ENCODE measurements at places on chromosomes 6 and 20.
A peak's percentile ranks its signal among the peaks of the same experiment; 100 is the strongest.

DNA sequence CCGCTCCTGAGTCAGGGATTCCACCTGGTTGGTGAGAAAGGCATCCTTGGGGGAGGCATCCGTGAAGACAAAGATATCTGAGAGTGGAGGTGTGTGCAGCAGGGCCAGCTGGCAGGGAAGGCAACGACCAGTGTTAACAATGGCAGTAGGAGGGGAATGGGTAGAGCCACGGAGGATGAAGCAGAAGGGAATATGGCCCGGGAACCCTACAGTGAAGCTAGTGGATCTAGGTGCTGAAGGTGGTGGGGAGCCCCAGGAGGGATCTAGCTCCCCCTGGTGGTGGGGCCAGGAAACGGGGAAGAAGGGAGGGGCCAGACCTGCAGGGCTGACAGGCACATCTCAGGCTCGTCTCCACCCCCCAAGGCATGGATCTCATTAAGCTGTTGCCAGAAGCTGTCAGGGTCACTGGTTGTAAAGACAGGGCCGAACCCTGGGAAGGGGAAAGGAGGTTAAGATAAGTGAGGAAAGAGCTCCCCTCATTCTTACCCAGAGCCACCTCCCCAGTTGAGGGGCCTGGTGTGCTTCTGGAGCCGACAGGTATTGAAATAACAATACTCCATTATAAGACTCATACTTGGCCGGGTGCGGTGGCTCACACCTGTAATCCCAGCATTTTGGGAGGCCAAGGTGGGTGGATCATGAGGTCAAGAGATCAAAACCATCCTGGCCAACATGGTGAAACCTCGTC lies 7.3 kb downstream of the VWA7 start:
- DNase-seq, result no peak

- DNase-seq, result no peak
These were observed 78.0 kb upstream of the NHSL1 start for GRCh38 chr6:138577151-138577915.

GRCh38 chr20:60214901-60215815 lies 256.9 kb downstream of the CDH26 start:
- DNase-seq, result no peak

DNA sequence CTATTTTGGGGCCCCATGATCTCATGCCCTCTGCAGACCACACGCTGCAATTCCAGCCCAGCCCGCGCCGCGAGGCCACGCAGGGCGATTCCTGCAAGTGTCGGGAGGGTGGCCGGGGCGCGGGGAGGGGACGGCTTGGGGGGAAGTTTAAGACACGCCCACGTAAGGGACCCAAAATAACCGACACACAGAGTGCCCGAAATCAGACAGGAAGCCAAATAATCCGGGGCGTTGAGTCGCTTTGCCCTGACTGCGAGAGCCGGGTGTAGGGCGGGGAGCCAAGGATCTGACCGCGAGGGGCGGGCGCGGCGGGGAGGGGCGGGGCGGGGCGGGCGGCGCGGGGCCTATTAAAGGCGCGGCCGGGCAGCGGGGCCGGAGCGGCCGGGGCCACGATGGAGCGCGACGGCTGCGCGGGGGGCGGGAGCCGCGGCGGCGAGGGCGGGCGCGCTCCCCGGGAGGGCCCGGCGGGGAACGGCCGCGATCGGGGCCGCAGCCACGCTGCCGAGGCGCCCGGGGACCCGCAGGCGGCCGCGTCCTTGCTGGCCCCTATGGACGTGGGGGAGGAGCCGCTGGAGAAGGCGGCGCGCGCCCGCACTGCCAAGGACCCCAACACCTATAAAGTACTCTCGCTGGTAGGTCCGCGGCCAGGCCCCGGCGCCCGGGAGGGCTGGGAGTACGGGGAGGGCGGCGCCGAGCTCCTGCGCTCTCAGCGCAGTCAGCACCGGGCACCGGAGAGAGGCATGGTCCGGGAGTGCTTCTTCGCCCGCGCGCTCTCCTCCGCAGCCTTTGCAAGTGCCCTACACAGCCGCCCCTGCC lies at the start of gene ENPP1:
Gene ENPP1 (plus strand): TSS at position 377 of the 816 bp plus-strand sequence. CDS start 16 bp downstream, at position 393.
- DNase-seq, result peak; percentile 92

DNA sequence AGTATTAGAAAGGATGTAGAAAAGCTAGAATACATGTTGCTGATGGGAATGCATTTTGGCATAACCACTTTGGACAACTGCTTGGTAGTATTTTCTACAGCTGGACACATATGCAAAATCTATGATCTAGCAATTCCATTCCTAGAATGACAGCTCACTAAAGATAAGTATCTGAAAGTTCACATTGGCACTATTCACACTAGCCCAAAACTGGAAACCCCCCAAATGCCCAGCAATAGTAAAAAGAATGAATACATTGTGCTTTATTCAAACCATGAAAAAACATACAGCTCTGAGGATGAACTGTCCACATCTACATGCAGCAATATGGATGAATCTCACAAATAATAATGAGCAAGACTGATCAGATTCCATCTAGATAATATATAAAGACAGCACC lies 79.0 kb downstream of the PPP1R3G start:
- DNase-seq, result no peak
